ENCODE measurements at places on chromosomes 7 and 10.

- no peak for DNase-seq
- H3K4me1 ChIP-seq = no peaks in the 10 kb centered on the region
- H3K27me3 ChIP-seq = peaks cover 2% of the 10 kb centered on the region
- H3K36me3 ChIP-seq = no peaks in the 10 kb centered on the region
- H3K27ac ChIP-seq = no peak overlapping the region
- H3K4me3 ChIP-seq = no peak overlapping the region
Observed at GRCh38 chr10:5619362-5620211, 46.8 kb downstream of the ASB13 start.

DNA sequence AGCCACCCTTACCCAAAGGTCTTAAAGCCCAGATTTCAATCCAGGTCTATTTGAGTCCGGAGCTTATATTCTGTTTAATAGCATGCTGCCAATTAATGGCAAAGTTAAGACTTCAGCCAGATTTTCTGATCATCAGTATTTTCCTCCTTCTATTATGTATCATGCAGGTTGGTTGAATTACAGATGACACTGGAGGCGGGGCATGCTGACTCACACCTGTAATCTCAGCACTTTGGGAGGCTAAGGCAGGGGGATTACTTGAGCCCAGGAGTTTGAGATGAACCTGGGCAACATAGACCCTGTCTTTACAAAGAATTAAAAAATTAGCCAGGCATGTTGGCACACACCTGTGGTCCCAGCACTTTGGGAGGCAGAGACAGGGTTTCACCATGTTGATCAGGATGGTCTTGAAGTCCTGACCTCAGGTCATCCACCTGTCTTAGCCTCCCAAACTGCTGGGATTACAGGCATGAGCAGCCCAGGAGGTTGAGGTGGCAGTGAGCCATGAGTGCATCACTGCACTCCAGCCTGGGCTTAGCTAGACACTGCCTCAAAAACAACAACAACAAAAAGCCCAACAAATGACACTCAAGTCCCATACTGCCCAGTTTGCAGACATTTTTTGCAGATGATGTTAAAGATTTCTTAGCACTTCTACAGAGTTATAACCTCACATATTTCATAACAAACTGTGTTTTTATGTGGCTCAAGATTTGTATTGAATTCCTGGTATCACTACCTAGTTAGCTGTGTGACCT lies 62.5 kb downstream of the MCU start:
- peaks cover 4% of the 10 kb centered on the region for H3K4me1 ChIP-seq
- H3K36me3 ChIP-seq = no peaks in the 10 kb centered on the region
- no peak overlapping the region for H3K4me3 ChIP-seq
- no peak overlapping the region for H3K27ac ChIP-seq

DNA sequence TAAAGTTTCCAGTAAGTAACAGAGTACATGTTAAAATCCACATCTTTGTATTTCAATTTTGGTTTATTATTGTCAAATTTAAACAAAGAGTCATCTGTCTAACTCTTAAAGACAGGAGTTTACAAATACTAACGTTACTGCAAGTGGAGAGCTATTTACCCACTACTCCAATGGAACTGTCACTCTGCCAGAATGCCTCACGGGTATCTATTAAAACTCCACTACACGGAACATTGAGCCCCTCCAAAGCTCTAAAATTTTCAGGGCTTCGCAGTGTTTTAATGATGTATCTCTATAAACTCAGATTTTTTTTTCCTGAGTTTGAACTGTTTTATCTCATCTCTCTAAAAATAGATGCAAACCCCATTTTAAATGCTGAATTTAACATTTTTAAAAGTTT lies 388.7 kb upstream of the SEMA3A start:
- H3K4me3 ChIP-seq = no peak overlapping the region
- DNase-seq = no peak
- H3K27me3 ChIP-seq = no peaks in the 10 kb centered on the region
- H3K27ac ChIP-seq = no peak overlapping the region

GRCh38 chr10:99682752-99683151 lies 23.4 kb downstream of the ENTPD7 start:
- H3K4me1 ChIP-seq = peaks cover 4% of the 10 kb centered on the region
- DNase-seq = no peak
- no peaks in the 10 kb centered on the region for H3K36me3 ChIP-seq
- H3K4me3 ChIP-seq = no peak overlapping the region

- H3K4me3 ChIP-seq = no peak overlapping the region
- no peaks in the 10 kb centered on the region for H3K36me3 ChIP-seq
- no peak overlapping the region for H3K27ac ChIP-seq
- H3K27me3 ChIP-seq = no peaks in the 10 kb centered on the region
Observed at GRCh38 chr7:960269-960871, 5.9 kb upstream of the ADAP1 start.

DNA sequence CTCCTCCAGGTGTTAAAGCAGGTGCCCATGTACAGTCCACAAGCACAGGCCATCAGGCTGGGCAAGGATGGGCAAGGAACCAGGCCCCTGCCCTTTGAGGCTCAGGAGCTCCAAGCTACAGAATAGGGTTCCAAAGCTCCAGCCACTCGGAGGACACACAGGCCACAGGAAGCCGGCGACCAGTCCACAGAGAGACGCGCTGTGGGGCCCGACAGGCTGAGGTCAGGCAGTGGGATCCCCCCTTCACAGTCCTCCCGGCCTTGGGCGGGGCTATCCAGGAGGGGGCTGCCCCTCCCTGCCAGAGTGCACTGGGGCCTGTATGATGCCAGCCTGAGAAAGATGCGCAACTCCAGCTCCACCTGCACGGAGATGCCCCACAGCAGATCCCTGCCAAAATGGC lies 34.0 kb downstream of the MAD1L1 start:
- no peak overlapping the region for H3K4me3 ChIP-seq
- H3K27me3 ChIP-seq = no peaks in the 10 kb centered on the region
- H3K4me1 ChIP-seq = peaks cover 3% of the 10 kb centered on the region
- H3K27ac ChIP-seq = no peak overlapping the region
- peaks cover 7% of the 10 kb centered on the region for H3K36me3 ChIP-seq

DNA sequence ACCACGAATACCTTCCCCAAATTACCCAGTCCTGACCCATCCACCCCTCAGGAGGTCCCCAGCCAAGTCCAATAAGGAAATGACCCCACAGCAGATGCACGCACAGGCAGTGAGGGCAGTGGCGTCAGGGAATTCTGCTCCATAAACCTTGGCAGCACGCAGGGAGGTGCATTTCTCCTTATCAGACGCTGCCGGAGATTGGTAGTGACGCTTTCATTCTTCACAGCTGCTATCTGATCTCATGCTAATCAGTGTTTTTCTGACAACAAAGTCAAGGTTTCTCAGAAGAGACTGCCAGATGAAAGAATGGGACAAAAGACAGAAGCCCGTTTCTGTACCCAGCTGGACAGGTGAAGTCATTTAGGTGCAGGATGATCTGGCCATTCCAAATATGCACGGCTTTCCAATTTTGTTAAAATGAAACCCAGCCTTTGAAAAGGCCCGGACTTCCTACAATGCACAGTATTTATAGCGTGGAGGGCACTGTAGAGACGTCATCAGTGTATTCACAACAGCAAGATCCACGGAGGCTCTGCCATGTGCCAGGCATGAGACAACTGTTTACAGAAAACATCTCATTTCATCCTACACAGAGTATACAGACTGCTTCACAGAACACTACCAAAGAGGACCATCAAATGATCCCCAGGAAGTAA lies 35.3 kb downstream of the DIP2C start:
- H3K4me3 ChIP-seq = no peak overlapping the region
- H3K27me3 ChIP-seq = no peaks in the 10 kb centered on the region
- no peaks in the 10 kb centered on the region for H3K36me3 ChIP-seq
- H3K27ac ChIP-seq = no peak overlapping the region
- H3K4me1 ChIP-seq = no peaks in the 10 kb centered on the region

- H3K27me3 ChIP-seq = no peaks in the 10 kb centered on the region
- H3K36me3 ChIP-seq = no peaks in the 10 kb centered on the region
- no peak overlapping the region for H3K4me3 ChIP-seq
- peaks cover 24% of the 10 kb centered on the region for H3K4me1 ChIP-seq
- H3K27ac ChIP-seq = no peak overlapping the region
Observed at GRCh38 chr10:35508647-35509046, 96.5 kb upstream of the GJD4 start.

GRCh38 chr10:3624367-3624766 lies 160.6 kb downstream of the KLF6 start:
- H3K4me1 ChIP-seq = peaks cover 34% of the 10 kb centered on the region
- no peak overlapping the region for H3K4me3 ChIP-seq
- no peak for DNase-seq

- H3K36me3 ChIP-seq = no peaks in the 10 kb centered on the region
- no peak overlapping the region for H3K27ac ChIP-seq
- no peak overlapping the region for H3K4me3 ChIP-seq
Observed at GRCh38 chr7:87452279-87452678, 23.2 kb downstream of the ABCB4 start.

DNA sequence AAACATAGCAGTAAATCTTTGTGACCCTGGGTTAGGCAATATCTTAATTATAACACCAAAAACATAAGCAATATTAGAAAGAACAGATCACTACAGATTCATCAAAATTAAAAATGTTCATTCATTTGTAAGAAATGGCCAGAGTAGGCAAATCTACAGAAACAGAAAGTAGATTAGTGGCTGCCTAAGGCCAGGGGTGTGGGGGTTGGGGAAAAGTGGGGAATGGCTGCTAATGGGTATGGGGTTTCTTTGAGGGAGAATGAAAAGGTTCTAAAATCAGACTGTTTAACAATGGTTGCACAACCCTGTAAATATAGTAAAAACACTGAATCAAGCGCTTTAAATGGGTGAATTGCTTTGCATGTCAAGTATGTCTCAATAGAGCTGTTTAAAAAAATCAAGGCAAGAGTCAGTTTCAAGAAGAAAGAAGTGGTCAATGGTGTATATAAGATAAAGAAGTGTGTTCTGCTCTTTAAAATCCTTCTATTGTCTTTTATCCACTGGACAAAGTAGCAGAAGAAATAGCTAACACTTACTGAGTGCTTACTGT lies 42.6 kb downstream of the CDK6 start:
- no peak for DNase-seq
- H3K36me3 ChIP-seq = peaks cover 4% of the 10 kb centered on the region
- H3K27ac ChIP-seq = peak overlapping the region; percentile 35
- H3K27me3 ChIP-seq = no peaks in the 10 kb centered on the region
- peaks cover 22% of the 10 kb centered on the region for H3K4me1 ChIP-seq

GRCh38 chr10:34719746-34720145 lies 95.3 kb downstream of the PARD3 start:
- H3K27me3 ChIP-seq = no peaks in the 10 kb centered on the region
- no peak overlapping the region for H3K27ac ChIP-seq
- DNase-seq = no peak
- H3K4me1 ChIP-seq = no peaks in the 10 kb centered on the region
- no peaks in the 10 kb centered on the region for H3K36me3 ChIP-seq
- no peak overlapping the region for H3K4me3 ChIP-seq

GRCh38 chr10:68938117-68938516 lies 17.9 kb upstream of the DDX21 start:
- H3K36me3 ChIP-seq = peaks cover 3% of the 10 kb centered on the region
- H3K27me3 ChIP-seq = no peaks in the 10 kb centered on the region
- H3K4me3 ChIP-seq = no peak overlapping the region
- no peak for DNase-seq
- no peak overlapping the region for H3K27ac ChIP-seq

DNA sequence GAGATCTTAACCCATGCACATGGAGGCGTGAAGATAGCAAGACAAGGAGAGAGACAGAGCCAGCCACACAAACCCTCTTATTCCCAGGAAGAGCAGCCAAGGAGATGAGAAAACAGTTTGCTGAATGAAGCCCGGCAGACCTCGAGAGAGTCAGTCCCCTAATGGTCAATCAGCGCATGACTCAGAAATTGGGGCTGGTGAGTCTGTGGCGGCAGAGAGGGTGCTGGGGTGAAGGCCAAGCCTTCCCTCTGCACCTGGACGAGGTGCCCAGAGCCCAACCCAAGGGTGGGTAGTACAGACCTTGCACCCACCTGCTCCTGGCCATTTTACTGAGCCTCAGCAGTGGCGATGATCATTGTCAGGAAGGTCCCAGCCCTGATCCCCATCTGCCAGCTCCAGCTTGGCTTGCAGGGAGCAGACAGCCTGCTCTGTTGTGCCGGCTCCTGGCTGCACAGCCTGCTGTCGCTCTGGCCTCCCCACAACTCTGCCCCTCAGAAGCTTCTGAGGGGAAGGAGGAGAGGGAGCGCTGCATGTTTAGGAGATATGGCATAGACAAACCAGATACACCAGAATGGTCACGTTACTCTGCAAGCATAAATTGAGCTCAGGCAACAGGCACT lies 256.6 kb downstream of the RPS24 start:
- H3K4me3 ChIP-seq = no peak overlapping the region
- no peak for DNase-seq
- H3K27ac ChIP-seq = no peak overlapping the region
- H3K36me3 ChIP-seq = no peaks in the 10 kb centered on the region
